ENCODE measurements at places on chromosomes 16 and 17. TPM values are rescaled to one million over a fixed set of nuclear protein-coding genes. Genes with fewer than 3 reads are reported as not detected.

PRKCB gene
- polyA plus RNA-seq: 0.30 TPM

LPO gene
- polyA plus RNA-seq: not detected

KRTAP4-1 gene
- polyA plus RNA-seq: not detected

TNK1 gene
- polyA plus RNA-seq: 1.9 TPM

TBC1D28 gene
- not detected for polyA plus RNA-seq

DCUN1D3 gene
- 3.4 TPM for polyA plus RNA-seq

DNA sequence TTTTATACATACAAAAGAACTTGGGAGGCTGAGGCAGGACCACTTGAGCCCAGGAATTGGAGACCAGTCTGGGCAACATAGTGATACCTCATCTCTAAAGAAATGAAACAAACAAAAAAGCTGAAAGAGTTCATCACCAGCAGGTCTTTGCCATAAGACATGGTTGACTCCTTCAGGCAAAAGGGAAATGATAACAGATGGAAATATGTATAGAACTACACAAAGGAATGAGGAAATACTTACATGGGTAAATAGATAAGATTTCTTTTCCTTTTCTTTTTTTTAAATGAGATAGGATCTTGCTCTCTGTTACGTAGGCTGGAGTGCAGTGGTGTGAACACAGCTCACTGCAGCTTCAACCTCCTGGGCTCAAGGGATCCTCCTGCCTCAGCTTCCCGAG is 165.3 kb downstream of the PARN start:
- DNase-seq: no peak

- no peak for DNase-seq
Measured at GRCh38 chr17:82932518-82933310, 92.9 kb upstream of the ZNF750 start.

DNA sequence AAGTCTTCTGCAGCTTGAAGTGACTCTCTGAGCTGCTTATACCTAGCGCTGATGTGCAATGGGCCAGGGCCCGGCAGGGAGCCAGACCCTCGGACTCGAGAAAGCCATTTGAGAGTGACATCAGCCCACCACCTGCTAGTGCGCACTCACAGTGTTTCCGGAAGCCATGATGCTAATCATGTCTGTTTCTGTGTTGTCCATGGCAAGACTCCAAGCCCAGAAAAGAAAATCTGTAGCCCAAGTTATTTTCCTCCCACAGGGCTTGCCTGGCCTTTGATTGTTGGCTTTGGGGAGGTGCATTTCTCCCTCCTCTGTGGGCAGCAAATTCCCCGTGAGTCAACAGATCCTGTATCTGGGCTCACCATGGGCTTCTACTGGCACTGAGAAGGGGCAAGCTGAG is 1.8 kb upstream of the CDRT4 start:
- peak; percentile 65 for DNase-seq

DNA sequence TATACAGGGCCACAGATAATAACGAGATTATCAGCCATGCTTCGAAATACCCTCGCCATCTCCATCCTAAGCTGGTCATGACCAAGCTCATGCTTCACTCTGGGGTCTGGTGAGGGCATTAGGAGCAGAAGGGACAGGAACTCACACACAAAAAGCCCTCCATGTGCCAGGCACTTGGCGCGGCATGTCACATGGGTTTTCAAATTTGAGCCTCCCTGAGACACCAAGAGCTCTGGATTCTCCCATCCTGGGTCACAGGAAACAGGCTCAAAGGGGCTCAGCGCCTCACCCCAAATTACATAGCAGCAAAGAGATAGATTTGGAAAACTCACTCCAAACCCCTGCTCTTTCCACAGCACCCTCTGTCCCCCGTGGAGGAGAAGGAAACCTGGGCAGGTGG is 239.5 kb downstream of the GSG1L start:
- DNase-seq: no peak

DNA sequence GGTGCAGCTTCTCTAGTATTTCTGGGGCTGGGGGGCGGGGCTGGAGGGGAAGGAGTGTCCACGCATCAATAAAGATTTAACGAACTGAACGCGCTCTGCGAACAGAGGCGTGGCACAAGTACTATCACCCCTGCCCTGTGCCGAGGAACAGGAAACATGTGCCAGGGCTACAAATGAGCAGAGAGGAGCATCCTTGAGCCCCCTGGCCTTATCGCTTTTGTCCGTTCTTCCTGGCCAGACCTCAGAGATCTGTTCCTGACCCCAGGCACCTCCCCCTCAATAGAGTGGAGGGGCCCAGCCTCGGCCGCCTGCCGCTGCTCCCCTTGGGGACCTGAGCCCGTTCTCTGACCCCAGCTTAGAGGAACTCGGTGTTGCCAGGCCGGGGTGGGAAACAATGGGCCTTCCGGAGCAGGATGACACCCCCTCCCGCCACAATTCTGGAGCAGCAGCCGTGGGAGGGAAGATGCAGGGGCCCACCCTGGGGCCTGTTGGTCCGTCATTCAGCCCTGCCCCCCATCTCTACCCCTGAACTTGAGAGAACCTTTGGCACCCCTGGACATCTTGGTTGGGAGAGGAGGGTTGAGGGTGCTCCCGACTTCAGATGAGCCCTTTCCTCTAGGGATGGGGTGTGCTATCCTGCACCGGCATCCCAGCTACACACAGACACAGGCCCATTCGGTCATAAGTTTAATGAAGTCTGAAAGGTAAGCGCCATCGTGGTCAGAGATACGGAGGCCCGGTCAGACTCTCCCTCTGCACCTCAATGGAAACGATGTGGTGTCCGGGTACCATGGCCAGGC is 1.1 kb downstream of the NAA38 start:
- peak; percentile 88 for DNase-seq

DNA sequence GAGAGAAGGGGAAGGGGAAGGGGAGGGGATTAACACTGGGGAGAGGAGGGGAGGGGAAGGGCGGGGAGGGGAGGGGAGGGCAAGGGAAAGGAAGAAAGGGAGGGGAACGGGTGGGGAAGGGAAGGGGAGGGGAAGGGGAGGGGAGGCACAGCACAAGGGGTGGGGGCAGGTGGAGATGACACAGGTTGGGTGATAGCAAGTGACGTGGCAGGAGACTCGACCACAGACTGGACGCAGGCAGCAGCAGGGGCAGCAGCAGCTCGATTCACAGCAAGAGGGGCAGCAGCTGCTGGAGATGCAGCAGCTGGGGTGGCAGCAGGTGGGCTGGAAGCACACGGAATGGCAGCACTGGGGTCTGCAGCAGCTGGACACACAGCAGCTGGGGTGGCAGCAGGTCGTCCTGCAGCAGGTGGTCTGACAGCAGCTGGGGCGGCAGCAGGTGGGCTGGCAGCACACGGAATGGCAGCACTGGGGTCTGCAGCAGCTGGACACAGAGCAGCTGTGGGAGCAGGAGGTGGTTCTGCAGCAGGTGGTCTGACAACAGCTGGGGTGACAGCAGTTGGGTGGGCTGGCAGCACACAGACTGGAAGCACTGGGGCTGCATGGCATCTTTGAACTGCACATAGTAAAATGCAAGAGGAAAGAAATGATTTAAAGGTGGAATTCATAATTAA is at the start of gene KRTAP4-16:
Gene KRTAP4-16, minus strand, starts transcription at position 624 of the 674 bp plus-strand sequence. Its CDS starts 0 bp downstream, at position 624.
- no peak for DNase-seq

DNA sequence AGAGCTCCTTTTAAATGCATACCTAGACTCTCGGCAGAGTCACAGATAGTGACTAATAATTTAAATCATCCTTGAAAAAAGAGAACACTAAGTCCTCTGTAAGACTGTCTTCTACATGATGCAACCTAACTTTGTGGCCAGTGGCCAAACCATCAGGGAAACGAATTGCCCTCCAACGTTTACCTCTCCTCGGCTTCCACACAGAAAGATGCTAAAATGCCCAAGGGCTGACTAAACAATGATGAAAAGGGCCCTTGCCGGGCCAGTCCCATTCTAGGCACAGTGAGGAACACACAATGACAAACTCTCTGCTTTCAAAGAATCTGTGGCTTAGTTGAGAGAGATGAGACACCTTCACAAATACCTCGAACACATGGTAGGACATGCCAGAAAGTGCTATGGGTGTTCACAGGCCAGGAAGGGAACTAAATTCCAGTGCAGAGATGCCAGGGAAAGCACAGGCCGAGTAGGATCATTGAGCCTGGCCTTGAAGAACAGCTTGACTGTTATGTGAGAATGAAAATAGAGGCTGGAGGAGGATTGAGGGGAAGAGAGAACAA is 35.3 kb upstream of the PITPNM3 start:
- DNase-seq: no peak

- no peak for DNase-seq
Measured at GRCh38 chr17:4357030-4357628, 9.3 kb downstream of the UBE2G1 start.

DNA sequence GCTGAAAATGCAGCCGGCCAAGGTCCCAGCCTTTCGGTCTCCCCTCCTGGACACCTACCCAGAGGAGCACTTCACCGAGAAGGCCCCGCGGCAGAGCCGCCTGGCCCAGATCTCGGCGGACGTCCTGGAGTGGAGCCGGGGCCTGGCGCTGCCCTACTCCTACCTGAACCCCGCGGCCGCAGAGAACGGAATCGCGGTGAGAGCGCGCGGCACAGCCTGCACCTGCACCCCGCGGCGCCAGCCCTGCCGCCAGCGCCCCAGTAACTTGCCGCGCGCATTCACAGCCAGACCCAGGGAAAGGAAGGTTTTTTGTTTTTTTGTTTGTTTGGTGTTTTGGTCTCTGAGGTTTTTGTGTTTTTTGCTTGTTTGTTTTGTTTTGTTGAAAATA is 15.2 kb downstream of the ALOX12B start:
- DNase-seq: no peak

GRCh38 chr16:58638148-58639036 is 8.8 kb upstream of the CNOT1 start:
- peak; percentile 14 for DNase-seq

- DNase-seq: no peak
Measured at GRCh38 chr16:17499223-17499902, 28.6 kb upstream of the XYLT1 start.

DNA sequence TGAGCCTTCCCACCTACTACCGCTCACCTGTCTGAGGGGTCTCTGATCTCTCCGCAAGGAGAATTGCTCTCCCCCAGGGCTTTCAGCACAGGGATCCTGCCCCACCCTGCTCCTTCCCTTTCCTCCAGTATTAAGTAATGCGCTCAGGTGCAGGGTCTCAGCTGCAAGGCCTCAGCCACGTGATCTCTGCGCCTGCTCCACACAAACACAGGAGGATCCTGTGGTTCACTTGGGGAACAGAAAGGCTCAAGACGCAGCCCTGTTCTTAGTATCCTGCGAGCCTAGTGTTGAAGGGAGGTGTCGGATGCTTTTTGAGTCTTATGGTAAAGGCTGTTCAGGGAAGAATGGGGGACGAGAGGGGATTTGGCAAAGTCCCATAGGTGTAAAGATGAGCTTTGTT is 41.6 kb upstream of the GCSH start:
- DNase-seq: no peak

GRCh38 chr16:53895433-53895832 is 191.5 kb downstream of the FTO start:
- no peak for DNase-seq

GRCh38 chr17:82900741-82901140 is 60.9 kb upstream of the ZNF750 start:
- no peak for DNase-seq

Measured in heart right ventricle (tissue), 16 donors.